Activated gamma-delta T cell treated with anti-CD3 and anti-CD28 coated beads, Interleukin-2, amount 50 U/mL, for 16 hours (primary cell): ENCODE measurements at places on chromosomes 4 and X.

GRCh38 chr4:151661873-151662272, 98.9 kb downstream of the GATB start:
- DNase-seq = no peak

DNA sequence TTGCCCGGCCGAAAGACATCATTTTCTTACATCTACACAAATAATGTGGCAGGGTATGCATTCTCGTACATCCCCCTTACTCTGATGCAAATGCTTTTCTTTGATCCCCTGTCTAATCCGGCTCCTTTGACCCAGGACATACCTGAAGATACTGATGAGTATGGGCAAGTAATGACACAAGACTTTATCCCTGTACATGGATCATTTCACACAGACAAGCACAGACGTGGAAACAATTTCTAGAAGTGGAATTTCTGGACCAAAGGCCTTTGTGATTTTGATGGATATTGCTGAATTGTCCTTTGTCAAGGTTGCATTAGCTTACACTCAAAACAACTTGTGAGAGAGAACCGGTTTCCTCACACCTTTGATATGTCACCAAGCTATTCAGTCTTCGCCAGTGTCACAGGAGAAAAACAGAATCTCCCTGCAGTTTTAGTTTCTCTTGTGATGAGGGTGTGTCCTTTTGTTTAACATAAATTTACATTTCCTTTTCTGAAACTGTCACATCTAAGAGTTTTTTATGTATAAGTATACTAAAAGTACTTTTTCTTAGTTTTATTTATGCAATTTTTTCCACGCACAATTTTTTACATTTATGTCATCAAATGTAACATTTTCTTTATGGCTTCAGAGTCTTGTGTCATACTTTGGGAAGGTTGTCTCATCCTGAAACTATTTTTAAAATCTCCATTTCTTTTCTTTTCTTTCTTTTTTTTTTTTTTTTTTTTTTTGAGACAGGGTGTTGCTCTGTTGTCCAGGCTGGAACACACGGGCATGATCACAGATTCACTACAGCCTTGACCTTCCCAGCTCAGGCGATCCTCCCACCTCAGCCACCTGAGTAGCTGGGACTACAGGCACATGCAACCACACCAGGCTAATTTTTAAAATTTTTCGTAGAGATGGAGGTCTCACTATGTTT, 25.2 kb downstream of the RWDD4 start:
- DNase-seq = no peak

- DNase-seq = no peak
Measured at GRCh38 chr4:6779667-6780565, 2.6 kb upstream of the KIAA0232 start.

GRCh38 chr4:4766564-4766963, 92.9 kb upstream of the MSX1 start:
- no peak for DNase-seq

DNA sequence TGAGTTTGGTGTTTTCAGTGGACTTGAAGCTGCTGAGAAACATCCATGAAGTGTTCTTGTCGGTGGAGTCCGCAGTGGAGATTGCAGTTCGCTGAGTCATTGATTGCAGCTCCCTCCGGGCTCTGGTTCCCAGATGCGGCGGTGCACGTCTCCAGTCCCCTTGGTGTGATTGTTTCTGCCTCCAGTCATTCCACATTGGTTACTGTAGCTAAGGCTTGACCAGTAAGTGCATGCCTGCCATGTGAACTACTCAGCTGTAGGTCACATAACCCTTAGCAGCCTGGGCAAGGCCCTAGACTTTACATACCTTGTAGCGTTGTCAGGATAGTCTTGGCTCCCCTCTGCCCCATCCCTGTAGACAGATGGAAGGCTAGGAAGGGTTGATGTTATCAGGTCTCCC, 53.8 kb upstream of the CLCN4 start:
- DNase-seq = no peak

- DNase-seq = no peak
Measured at GRCh38 chr4:70603856-70604255, 11.8 kb downstream of the AMBN start.

DNA sequence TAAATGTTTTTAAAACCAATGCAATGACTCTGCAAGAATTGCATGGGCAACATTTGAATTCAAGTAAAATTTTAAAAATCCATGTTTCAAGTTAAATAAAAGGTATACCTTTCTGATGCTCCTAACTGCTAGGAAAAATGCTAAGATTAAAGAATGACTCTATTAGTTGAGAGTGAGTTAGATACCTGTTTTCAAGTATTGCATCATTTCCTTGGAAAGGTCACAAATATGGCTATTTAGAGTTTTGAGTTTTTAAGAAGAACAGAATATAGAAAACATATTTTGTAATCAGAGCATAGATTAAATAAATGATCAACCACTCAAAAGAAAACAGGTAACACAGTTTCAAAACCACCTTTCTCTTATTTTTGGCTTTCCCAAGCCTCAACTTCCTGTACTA, 18.3 kb upstream of the NPY2R start:
- no peak for DNase-seq

GRCh38 chr4:169122422-169122821, 112.4 kb upstream of the CBR4 start:
- no peak for DNase-seq

GRCh38 chr4:957231-957580, 16.2 kb downstream of the DGKQ start:
- no peak for DNase-seq

- no peak for DNase-seq
Measured at GRCh38 chrX:110561034-110561433, 202.4 kb downstream of the RTL9 start.

GRCh38 chr4:171636606-171637005, 176.6 kb upstream of the GALNTL6 start:
- no peak for DNase-seq

- DNase-seq = no peak
Measured at GRCh38 chrX:66622209-66622608, 16.7 kb downstream of the EDA2R start.

- no peak for DNase-seq
Measured at GRCh38 chr4:89506866-89507491, 199.4 kb upstream of the GPRIN3 start.

DNA sequence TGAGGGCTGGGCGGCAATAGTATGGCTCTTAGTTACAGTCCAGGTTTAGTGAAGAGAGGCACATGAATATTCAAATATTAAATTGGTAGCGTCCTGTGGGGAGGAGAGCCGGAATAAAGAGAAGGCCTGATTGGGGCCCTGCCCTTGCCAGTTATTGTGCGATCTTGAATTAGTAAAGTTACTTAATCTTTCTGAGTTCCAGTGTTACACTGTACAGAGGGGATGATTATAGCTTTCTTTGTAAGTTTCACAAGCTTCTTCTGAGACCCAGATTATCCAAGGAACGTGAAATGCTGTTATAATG, 1.2 kb downstream of the METAP1 start:
- DNase-seq = no peak

DNA sequence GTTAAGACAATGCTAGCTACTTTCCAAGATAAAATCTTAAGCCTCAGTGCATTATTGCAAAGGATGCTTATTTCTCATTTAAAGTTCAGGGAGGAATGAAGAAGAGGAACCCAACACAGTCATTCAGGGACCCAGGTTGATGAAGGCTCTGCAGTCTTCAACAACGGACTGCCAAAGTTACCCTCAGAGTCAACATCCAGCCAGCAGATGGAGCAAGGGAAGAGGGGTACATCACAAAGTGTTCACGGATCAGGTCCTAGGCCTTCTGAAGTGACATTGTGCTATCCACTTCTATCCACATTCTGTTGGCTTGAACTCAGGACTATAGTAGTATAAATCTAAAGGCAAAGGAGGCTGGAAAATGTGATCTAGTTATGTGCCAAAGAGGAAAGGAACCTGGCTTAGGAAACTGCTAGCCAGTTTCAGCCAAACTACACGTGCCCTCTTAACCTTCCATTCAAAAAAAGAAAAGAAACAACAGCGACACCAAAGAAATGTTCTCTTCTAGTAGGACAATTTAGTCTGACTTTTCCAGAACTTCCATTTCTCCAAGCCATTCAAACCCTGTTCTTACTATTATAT, 28.8 kb downstream of the NKX6-1 start:
- DNase-seq = no peak

- DNase-seq = no peak
Measured at GRCh38 chr4:110710070-110710469, 87.2 kb upstream of the PITX2 start.

GRCh38 chrX:64456828-64457227, 61.6 kb upstream of the MTMR8 start:
- DNase-seq = no peak

DNA sequence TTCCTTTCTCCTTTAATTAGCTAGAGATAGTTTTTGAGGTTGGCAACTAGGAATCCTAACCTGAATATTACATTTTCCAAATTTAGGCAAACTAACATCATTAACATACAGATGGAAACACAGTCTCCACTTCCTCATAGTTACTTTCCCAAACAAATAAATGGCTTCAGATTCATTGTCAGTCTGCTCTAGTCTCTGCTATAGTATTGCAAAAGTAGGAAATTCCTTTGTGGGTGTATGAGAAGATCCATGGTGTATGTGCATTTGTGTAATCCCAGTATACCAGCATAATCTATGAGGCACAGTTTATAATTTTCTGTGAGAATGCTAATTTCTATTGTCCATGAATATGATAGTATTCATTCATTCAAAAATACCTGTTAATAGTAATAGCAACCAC, 3.0 kb upstream of the NDP start:
- no peak for DNase-seq

DNA sequence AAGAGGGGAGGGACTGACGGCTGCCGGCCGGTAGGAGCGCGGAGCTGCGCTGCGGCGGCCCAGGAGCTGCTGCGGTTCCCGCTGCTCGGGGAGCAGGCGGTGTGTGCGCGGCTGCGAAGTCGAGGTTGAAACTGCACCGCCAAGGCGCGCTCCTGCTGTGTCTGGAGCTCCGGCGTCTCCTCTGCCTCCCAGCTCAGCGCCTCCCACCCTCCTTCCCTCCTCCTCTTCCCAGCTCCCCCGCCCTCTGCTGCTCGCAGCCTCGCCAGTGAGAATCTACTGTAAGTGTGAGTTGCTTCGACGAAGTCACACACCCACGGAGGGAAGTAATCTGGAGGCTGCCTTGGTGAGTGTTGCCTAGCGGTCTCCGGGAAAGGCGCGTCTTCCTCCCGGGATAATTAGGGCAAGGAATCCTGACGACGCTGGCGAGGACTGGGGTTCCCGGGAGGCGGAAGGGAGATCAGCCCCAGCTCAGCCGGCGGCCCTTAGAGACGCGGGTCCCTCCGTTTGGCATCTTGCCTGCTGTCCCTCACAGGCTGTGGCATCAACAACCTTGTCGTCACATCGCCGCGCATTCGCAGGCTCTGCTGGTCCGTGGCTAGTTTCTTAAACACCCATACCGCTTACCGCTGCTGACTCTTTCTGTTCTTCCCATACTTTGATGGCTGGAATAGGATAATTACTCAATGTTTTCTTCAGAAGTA, at the start of gene EPHA5:
Gene EPHA5, minus strand, starts transcription at position 159 of the 701 bp plus-strand sequence. CDS start 747 bp downstream, outside the sequence.
- DNase-seq = no peak

- peak; percentile 84 for DNase-seq
Measured at GRCh38 chr4:83110223-83110945, 4.1 kb downstream of the PLAC8 start.

GRCh38 chr4:157838366-157838765, 334.5 kb downstream of the GASK1B start:
- DNase-seq = no peak

- DNase-seq = no peak
Measured at GRCh38 chr4:152992466-152992865, 56.3 kb downstream of the FHDC1 start.

- DNase-seq = no peak
Measured at GRCh38 chr4:118034053-118034785, at the start of gene NDST3. NDST3 (plus strand) TSS chr4:118034486; CDS start chr4:118053911, 19,425 bp downstream.

- no peak for DNase-seq
Measured at GRCh38 chr4:104519588-104519987, 24.9 kb upstream of the CXXC4 start.

GRCh38 chrX:21645431-21645830, 12.7 kb downstream of the KLHL34 start:
- DNase-seq = no peak

- peak; percentile 28 for DNase-seq
Measured at GRCh38 chr4:99405433-99406115, 29.6 kb downstream of the ADH7 start.

DNA sequence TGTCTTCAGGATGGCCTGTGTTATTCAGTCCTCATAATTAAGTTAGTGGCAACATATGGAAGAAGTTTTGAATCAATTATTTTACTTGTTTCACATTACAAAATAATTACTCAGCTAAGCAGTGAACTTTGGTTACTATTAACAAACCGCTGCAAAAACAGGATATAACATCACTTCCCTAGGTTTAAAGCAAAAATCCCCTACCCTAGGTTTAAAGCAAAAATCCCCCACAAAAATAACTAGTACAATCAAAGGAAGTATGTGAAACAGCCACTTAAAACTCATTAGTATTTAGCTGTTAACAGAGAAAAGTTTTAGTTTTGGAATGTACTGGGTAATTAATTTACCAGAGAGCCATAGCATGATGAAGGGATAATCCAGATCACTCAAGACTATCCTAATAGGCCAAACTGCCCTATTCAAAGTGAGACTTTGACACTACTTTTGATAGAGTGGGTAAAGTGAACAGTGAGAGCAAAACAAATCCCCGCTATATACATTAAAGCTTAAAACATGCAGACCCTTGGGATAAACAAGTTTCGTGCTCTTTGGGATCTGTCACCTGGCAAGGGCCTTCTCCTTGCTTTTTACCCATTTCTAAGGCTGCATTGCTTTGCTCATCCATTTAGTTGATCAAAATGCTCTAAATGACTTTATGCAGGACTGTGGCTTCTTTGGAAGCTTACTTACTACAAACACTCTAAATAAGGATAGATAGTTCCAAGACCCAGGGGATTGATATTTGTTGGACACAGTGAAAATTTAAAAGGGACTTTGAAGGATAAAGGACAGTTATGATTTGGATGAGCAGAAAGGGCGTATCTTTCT, 36.4 kb upstream of the GPR174 start:
- no peak for DNase-seq

- DNase-seq = no peak
Measured at GRCh38 chr4:168538632-168539031, 41.8 kb downstream of the PALLD start.

DNA sequence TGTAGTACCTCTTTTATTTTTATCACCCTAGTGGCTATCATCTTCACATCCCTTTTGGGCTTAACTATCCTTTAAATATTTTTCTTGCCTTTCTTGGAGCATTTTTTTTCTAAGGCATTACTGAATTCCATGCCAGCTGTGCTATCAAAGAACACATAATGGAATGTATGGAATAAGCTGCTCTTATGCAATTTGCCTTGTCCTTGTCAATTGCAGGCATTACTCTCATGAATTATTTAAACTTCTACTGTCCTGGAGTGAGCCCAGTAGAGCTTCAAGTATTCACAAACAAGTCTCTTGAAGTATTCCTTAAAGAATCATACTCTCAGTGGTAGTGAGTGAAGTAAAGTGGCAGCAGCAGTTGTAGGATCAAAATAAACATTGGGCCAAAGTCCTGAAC, 144.6 kb upstream of the IGFBP7 start:
- DNase-seq = no peak

DNA sequence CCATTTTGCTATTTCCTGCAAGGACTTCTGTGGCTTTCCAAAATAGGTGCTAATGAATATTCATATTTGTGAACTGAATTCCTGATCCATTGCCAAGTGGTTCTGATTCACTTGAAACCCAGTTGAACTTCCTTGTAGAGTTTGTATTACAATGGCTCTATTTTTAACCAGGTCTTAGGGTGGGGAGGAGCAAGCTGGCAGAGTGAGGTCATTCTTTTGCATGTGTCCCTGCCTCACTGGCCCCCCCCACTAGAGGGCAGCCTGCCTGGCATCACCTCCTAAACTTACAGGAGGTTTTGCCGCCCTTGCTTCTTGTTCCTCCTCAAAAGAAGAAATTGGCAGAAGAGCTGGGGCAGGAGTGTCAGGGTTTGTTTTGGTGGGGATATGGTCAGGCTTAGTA, 10.5 kb downstream of the PTTG2 start:
- DNase-seq = peak; percentile 21

- no peak for DNase-seq
Measured at GRCh38 chr4:120517966-120518365, 404.6 kb downstream of the PRDM5 start.
